NCI-H226 (cell line): ENCODE measurements at places on chromosomes 1 and 21.
A peak's percentile ranks its signal among the peaks of the same experiment; 100 is the strongest.

DNA sequence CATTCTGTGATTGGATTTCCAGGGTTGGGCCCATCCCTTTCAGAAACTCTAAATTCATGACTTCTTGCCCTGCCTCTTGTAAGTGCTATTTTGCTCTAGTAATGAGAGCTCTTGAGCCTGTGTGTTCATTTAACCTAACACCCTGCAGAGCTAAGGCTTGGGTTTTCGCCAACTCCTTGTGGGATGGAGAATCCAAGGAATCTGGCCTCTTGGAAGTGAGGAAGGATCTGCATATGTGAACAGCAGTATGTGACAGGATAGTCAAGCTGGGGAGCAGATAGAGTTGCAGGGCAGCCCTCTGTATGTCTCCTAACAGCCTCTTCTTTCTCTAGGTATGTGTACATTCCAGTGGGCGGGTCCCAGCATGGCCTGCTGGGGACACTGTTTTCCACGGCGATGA lies 258.9 kb downstream of the HHAT start:
- no peak for DNase-seq

- no peak for DNase-seq
Observed at GRCh38 chr1:62285440-62285839, 33.8 kb downstream of the KANK4 start.

GRCh38 chr1:7299994-7300393 lies 471.1 kb upstream of the VAMP3 start:
- peak; percentile 44 for DNase-seq

DNA sequence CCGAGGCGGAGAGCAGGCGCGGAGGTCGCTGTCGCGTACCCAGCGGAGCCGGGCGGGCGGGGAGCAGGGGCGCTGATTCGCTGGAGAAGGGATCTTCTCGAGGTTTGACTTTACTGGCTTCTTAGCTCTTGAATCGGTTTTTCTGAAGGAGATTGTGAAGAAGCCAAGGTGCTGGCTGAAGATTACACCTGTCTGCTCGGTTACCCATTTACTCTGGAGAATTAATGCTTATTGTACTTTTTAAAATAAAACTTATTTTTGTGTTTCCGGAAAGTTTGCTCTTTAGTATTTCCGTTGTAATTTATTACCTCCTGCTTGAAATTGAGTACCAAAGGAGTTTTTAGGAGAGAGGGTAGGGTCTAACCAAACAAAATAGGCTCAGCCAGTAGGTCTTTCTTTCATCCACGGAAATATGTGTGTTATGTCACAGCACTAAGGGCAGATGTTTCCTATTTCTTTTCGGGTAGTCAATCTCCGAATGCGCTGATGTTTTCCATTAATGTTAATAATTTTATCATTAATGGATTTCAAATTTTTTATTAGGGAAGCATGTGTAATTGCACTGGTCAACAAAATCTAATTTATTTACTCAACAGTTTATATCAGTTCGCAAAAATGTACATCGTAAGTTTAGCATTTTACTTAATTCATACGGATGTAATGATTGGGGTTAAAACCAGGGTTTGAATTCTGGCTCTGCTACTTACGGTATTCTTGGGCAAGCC lies 510 bp upstream of the GNG5 start:
- DNase-seq: no peak

DNA sequence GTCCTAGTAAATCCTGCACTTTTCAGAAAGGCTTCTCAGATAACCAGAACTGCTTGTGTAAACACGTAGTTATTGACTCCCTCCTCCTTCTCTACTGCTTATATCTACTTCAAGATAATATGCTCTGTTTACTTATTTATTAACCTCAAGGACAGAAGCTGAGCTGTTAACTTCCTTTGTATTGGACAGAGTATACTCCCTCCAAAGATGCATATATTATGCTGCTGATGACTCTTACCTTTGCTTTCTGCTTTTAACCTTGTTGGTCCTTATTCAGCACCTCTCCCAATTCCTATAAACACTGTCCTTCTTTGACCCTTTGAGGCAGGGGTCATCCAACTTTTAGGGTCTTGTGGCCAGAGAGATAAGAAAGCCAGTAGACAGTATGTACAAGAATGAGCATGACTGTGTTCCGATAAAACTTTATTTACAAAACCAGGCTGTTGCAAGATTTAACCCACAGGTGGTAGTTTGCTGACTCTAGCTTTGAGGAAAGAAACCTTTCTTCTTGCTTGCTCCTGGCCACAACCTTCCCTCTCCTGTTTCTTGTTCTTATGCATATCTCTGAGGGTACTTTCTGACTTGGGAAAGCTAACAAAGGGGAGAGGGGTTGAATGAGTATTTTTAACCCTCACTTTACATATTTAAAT lies 4.9 kb downstream of the TPM3 start:
- no peak for DNase-seq

- no peak for DNase-seq
Observed at GRCh38 chr1:207079706-207080241, 8.9 kb upstream of the C4BPB start.

DNA sequence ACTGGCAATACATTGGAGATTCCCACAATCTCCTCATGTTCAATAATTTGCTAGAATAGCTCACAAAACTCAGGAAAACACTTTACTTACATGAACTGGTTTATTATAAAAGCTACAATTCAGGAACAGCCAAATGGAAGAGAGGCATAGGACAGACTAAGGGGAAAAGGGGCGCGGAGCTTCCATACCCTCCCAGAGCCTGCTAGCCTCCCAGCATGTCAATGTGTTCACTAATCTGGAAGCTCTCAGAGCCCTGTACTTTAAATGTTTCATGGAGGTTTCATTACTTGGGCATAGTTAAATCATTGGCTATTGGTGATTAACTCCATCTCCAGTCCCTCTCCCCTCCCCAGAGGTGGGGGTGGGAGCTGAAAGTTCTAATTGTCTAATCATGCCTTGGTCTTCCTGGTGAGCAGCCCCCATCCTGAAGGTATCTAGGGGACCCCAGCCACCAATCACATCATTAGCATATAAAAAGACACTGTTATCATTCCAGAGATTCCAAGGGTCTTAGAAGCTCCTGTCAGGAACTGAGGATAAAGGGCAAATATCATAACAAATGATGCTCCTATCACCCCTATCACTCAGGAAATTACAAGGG lies 10.9 kb upstream of the DMRTB1 start:
- peak; percentile 21 for DNase-seq

DNA sequence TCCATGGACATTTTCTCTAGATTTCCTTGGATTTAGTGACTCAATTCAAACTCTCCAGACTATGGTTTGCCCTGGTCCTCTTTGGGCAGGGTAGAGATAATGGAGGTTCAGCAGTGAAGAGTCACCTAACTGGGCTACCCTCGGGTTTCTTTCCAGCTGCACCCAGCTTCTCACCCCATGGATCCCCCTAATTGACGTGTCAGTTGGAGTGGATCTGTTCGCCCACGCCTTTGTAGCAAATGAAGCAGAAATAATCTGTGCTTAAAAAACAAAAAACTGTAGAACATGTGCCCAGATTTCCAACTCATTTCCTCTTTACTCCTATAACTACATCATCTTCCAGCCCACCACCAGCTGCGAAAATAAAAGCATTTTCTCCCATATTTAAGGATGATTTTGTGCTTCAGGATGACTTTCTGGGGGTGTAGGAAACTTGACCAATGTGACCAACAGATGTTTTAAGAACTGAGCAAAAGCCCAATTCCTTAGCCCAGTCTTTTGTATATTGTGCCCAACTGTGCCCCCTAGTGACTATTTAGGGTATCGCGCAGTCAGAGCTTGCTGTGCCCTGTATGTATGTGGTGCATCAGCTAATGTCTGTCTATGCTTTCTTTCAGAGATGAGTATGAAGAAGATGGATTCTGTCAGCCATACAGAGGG lies 66.5 kb upstream of the UBE2U start:
- DNase-seq: peak; percentile 71
